ENCODE measurements at places on chromosomes 1 and 21. TPM values are rescaled to one million over a fixed set of nuclear protein-coding genes. Genes with fewer than 3 reads are reported as not detected.

Gene MANEAL
- total RNA-seq: 2.3 TPM

Gene TMEM125
- 3.2 TPM for total RNA-seq

Gene KRTAP19-1
- not detected for total RNA-seq

Gene CYP4A11
- total RNA-seq: 0.36 TPM

DNA sequence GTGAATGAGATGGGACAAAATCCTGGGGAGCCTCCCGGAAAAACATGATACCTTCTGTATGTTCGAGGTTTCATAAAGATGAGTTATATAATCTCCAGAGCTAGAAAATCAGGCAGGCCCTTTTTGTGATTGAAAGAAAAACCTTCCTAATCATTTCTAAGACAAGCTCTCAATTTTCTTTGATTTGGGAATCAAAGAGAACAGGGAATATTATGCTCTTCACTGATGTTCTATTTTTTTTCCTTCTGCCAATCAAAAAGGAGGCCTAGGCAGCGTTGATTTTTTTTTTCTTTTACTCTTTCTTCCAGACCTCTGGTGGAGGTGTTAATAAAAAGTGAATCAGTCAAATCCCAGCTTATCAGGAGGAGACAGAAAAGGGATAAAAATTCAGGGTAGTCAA, 34.5 kb downstream of the DIRAS3 start:
- no peak for DNase-seq

Gene DNALI1
- 11.5 TPM for total RNA-seq

- DNase-seq: no peak
These were observed 31.4 kb downstream of the ZBTB17 start for GRCh38 chr1:15944308-15945010.

Gene GBP1
- total RNA-seq: 38.4 TPM

Gene GIPC2
- 4.0 TPM for total RNA-seq

DNA sequence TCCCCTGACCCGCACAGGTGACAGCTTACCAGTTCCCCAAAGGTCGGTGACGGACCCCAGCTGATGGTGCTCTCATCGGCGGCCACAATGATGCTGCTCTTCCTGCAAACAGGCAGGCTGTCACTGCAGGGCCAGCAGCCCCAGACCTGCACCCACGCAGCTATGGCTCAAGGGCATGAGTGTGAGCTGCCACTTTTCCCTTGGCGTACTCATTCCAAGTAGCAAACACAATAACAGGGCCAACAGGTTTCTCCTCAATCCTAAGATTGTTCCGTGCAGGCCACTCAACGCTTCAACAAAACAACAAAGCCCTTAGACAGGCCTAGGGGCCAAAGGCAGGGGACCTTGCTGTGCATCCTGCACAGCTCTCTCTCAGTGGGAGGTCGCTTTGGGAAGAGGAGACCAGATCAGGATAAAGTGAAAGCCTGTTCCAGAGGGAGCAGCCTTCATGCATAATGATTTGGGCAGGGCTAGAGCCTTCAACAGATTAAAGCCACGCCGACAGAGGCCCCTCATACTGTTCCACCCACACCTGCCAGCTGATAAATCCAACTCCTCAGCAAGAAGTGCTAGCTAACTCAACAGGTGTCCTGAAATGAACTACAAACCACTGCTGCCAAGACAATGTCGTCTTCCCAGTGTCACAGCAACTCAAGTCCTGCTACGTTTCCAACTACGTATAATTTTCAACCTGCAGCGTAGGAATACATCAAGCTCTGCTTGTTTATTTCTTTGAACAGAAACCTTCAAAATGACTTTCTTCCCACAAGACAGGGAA, 27.2 kb downstream of the RCC2 start:
- DNase-seq: no peak

DNA sequence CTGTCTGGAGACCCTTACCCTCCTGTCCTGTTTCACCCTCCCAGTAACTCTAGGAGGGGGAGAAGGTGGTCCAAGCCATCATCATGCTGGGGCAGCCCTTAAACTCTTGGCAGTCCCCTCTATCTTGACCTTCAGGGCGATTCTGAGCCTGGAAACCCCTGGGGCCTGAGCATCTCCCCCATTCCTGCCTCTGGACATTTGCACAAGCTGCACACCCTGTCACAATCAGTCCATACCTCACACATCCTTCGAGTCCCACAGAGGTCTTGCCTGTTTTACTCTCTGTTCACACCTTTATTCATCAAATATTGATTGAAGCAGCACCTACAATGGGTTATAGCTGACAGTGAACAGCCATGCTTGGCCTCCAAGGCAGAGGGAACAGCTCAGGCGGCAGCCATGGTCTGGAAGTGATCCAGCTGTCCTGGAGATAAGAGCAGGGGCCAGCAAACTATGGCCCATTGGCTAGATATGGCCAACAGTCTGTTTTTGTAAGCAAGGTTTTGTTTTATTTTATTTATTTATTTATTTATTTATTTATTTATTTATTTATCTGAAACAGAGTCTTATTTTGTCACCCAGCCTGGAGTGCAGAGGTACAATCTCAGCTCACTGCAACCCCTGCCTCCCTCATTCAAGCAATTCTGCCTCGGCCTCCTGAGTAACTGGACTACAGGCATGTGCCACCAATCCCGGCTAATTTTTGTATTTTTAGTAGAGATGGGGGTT, 7.1 kb upstream of the FAM131C start:
- DNase-seq: no peak
